ENCODE measurements at places on chromosomes 3 and 15. TPM values are rescaled to one million over a fixed set of nuclear protein-coding genes. Genes with fewer than 3 reads are reported as not detected.

FOXB1 gene
- total RNA-seq = not detected

ASB14 gene
- total RNA-seq = not detected

DUOXA2 gene
- not detected for total RNA-seq

GOLGA8O gene
- 1.6 TPM for total RNA-seq

ZPLD1 gene
- not detected for total RNA-seq

ANKRD34C gene
- not detected for total RNA-seq

GP9 gene
- not detected for total RNA-seq

MB21D2 gene
- 1.4 TPM for total RNA-seq

MOBP gene
- total RNA-seq = not detected

CDHR4 gene
- total RNA-seq = not detected

CAV3 gene
- not detected for total RNA-seq

CNTN4 gene
- not detected for total RNA-seq

LRRC34 gene
- total RNA-seq = 4.6 TPM

CCDC39 gene
- not detected for total RNA-seq

ALDH1L1 gene
- total RNA-seq = 93.4 TPM

GOLGA8T gene
- not detected for total RNA-seq

TNNC1 gene
- not detected for total RNA-seq

ITPKA gene
- 1.1 TPM for total RNA-seq

ZNF501 gene
- 3.8 TPM for total RNA-seq

GBE1 gene
- 131 TPM for total RNA-seq

LRTM1 gene
- not detected for total RNA-seq

SMAD6 gene
- total RNA-seq = 43.7 TPM

SKOR1 gene
- not detected for total RNA-seq

HYAL1 gene
- 2.7 TPM for total RNA-seq

CASR gene
- total RNA-seq = not detected

SLC28A1 gene
- not detected for total RNA-seq

PRSS50 gene
- not detected for total RNA-seq

ACKR2 gene
- total RNA-seq = 0.39 TPM

SUSD5 gene
- 2.2 TPM for total RNA-seq

UTS2B gene
- total RNA-seq = 1.7 TPM

GOLGA6L4 gene
- 0.31 TPM for total RNA-seq

PLSCR5 gene
- total RNA-seq = not detected

UPK1B gene
- not detected for total RNA-seq
